Right atrium auricular region (tissue), 2 donors: ENCODE measurements at places on chromosomes 5 and 9.

GRCh38 chr9:124471761-124472160 lies 21.5 kb downstream of the ADGRD2 start:
- H3K27ac ChIP-seq, result no peak overlapping the region
- H3K27me3 ChIP-seq, result no peaks in the 10 kb centered on the region
- no peaks in the 10 kb centered on the region for H3K4me1 ChIP-seq
- no peak overlapping the region for H3K4me3 ChIP-seq
- DNase-seq, result no peak
- H3K36me3 ChIP-seq, result no peaks in the 10 kb centered on the region

DNA sequence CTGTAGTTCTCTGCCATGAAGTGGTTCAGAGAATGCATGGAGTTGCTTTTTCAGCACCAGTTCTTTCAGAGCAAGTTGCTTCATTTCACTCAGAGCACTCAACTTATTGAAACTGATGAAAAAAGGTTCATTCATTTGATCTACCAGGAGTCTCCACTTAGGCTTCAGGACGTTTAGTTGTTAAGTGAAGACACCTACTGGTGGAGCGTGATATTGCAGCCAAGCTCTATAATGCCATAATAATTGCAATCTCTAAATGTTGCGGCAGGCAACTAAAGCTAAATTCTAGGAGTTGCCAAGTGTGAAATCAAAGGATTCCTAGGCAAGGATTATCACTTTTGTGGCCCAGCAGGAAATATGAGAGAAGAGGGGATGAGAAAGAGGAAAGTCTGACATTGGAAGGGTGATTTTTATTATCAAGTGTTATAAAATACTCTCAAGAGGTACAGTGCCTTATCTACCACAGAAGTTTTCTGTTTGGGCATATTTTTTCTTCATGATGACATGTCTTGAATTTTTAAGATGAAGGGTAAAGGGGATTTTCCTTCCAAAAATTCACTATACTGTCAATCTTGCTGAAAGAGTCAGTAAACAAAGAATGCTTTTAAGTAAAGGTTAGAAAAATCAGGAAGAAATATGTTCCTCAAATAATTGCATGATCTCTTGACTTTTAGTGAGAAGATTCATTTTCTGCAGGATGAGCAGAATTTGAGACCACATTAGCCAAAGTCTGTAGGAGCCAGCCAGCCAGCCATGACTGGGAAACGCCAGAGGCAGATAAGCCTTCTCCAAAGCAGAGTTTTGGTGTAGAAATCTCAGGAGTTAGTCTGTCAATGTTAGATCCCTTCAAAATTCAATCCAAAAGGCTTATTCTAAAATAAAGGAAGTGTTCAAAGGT lies 83.4 kb downstream of the SH3PXD2B start:
- H3K36me3 ChIP-seq, result peaks cover 3% of the 10 kb centered on the region
- no peaks in the 10 kb centered on the region for H3K4me1 ChIP-seq
- no peak for DNase-seq
- H3K27ac ChIP-seq, result no peak overlapping the region
- H3K4me3 ChIP-seq, result no peak overlapping the region

DNA sequence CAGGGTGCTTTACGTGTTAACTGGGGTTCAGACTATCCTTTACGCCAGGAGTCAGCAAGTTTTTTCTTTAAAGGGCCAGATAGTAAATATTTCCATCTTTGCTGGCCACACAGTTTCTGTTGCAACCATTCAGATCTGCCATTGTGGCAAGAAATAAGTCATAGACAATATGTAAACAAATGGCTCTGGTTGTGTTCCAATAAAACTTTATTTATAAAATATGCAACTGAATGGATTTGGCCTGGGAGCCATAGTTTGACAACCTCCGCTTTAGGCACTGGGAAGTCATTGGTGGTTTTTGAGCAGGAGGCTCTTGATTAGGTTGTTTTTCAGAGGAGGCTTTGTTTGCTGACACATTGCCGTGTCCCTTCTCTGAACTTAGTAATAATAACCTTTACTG lies 90.7 kb downstream of the INSYN2B start:
- no peak overlapping the region for H3K4me3 ChIP-seq
- no peaks in the 10 kb centered on the region for H3K36me3 ChIP-seq
- DNase-seq, result no peak
- no peaks in the 10 kb centered on the region for H3K27me3 ChIP-seq
- no peaks in the 10 kb centered on the region for H3K4me1 ChIP-seq

DNA sequence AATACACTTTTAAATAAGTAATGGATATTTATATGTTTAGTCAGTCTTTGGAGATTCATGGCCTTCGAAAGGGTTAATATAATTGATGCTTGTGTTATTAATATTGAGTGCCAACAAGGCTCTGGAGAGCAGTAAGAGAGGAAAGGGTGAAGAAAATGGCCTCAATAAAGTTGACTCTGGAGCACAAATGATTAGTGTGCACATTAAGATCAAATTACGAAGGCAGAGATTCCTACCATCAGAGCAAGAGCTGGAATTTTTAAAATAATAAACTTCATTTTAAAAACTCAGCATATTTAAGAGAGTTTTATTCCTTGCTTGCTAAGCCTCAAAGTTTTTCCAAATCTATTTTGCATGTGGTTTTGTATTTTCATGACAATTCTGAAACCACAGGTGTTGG lies 14.8 kb downstream of the SLC44A1 start:
- no peak overlapping the region for H3K4me3 ChIP-seq
- no peak overlapping the region for H3K27ac ChIP-seq
- no peaks in the 10 kb centered on the region for H3K4me1 ChIP-seq
- H3K36me3 ChIP-seq, result no peaks in the 10 kb centered on the region
- H3K27me3 ChIP-seq, result no peaks in the 10 kb centered on the region

GRCh38 chr5:112276991-112277390 lies 142.1 kb downstream of the EPB41L4A start:
- no peak overlapping the region for H3K27ac ChIP-seq
- H3K4me3 ChIP-seq, result no peak overlapping the region
- no peaks in the 10 kb centered on the region for H3K27me3 ChIP-seq
- no peaks in the 10 kb centered on the region for H3K4me1 ChIP-seq

GRCh38 chr5:171175746-171176145 lies 133.3 kb upstream of the TLX3 start:
- no peak for DNase-seq
- H3K27ac ChIP-seq, result no peak overlapping the region
- no peak overlapping the region for H3K4me3 ChIP-seq
- H3K4me1 ChIP-seq, result no peaks in the 10 kb centered on the region
- H3K36me3 ChIP-seq, result no peaks in the 10 kb centered on the region

DNA sequence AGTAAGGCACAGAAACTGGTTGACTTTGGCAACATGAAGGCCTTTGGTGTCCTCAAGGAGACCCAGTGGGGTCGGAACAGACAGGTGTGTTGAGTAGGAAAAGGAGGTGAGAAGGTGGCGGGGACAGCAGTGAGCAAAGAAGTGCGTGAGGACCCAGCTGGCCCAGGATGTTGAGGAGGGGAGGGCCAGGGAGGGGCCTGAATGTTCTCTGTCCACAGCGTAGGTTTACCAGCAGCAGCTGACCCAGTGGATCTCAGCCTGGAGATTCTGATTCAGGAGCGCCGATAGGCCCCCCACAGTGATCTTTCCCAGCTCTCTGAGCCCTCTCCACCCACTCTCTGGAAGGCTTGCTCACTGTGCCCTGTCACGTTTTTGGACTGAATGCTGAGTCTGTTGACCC lies 88.5 kb downstream of the DAB2IP start:
- H3K4me3 ChIP-seq, result no peak overlapping the region
- H3K36me3 ChIP-seq, result no peaks in the 10 kb centered on the region
- H3K4me1 ChIP-seq, result peaks cover 98% of the 10 kb centered on the region
- H3K27ac ChIP-seq, result peak overlapping the region; percentile 89
- no peak for DNase-seq
- H3K27me3 ChIP-seq, result no peaks in the 10 kb centered on the region
